ENCODE measurements at places on chromosomes 7 and 10.

GRCh38 chr7:157568770-157569584, 232.2 kb downstream of the DNAJB6 start:
- DNase-seq, result peak; percentile 2

- DNase-seq, result peak; percentile 38
Observed at GRCh38 chr7:80614851-80615271, 23.6 kb upstream of the CD36 start.

DNA sequence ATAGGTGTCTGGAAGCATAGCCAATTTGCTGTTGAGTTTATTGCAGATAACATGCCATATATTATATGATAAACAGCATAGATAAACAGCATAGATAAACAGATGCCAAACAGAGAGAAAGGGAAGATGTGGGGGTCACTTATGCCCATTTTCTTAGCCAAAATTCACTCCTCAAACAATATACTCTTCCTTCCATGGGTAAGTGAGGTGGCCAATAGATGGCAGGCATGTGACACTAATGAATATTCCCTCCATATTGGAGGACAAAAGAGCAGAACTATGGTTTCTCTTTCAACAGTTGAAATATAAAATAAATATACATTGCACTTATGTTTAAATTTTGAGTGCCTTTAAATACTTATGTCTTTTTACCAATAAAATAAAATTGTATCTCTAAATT, 1212.8 kb downstream of the REEP3 start:
- no peak for DNase-seq

DNA sequence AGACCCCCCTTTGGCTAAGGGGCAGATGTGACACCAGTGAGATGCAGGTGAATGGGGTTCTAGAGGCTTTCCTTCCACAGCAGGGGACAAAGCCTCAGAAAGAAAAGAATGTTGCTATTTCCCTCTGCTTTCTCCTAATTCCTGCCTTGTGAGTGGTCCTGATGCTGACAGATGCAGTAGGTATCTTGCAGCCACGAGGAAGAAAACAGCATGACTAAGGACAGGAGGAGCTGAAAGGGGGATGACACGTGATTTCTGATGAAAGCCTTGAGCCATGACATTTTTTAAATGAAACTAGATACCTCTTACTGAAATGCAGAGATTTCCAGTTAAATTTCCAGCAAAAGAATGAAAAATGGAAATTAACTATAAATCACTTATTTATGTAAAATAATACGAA, 92.4 kb downstream of the C1GALT1 start:
- DNase-seq, result no peak

- no peak for DNase-seq
Observed at GRCh38 chr10:49197171-49197570, 9.0 kb upstream of the TMEM273 start.

GRCh38 chr7:140242057-140243031, 65.6 kb upstream of the KDM7A start:
- DNase-seq, result peak; percentile 51

DNA sequence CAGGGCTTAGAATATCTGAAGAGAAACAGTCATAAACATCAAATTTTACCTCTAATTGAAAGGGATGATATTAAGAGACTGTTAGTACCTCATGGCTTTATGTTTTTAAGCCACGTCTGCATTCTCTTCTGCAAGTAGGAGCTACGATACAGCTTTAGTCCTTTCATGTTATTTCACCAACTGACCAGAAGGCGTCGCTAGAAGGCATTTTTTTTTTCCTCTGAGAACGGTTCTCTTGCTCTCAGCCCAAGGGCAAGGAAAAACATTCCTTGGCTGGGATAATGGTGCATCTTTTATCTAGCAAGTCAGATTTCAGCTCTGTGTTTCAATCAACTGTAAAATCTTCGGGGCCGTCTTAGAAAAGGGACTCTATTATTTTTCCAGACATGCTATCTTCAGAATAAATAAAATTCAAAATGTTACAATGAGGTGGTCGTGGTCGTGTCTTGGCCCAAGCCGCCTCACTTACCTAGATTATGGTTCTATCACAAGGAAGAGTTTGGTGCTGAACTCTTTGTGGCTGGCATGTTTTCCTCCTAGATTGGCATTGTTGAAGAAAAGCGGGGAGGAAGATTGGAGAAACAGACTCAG, 41.6 kb upstream of the LYZL2 start:
- DNase-seq, result peak; percentile 80

DNA sequence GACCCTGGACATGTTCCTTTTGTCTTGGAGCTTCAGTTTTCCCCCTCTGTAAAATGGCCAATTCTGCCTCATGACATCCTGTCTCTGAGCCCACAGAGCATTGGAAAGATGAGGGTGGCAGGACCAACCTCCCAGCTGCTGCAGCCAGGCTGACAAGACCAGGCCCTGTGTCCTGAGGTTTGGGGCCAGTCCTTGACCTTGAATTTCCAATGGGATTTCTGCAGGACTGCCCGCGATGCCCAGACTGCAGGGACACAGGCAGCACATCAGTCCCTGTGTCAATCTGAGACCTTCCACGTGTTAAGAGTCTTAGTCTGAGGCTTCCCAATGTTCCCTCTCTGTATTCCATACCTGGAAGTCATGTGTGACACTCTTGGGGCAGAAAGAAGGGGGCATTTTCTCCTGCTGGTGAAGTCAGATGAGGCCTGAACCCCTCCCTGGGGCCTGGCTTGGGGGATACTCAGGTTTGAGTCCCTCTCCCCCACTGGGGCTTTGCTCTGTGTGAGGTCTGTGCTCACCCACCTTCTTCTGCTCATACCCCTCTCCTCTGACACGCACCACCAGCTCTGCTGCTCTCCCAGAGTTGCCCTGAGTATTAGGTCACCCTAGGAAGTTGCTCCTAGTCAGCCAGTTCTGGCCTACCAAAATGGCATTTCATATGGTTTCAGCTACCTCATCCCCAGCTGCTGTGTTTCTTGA, 79.2 kb downstream of the ADCY1 start:
- DNase-seq, result no peak

GRCh38 chr10:18008986-18009385, 57.3 kb downstream of the SLC39A12 start:
- DNase-seq, result no peak

- DNase-seq, result no peak
Observed at GRCh38 chr7:51242007-51242691, 74.5 kb downstream of the COBL start.

Data from inflammatory macrophage treated with lipopolysaccharide for 1 hour (primary cell).